ENCODE measurements at places on chromosomes 7 and 10.

- DNase-seq, result no peak
Observed at GRCh38 chr10:11602919-11603523, 8.4 kb downstream of the USP6NL start.

GRCh38 chr10:68348265-68348741 lies 15.6 kb upstream of the PBLD start:
- DNase-seq, result peak; percentile 65

DNA sequence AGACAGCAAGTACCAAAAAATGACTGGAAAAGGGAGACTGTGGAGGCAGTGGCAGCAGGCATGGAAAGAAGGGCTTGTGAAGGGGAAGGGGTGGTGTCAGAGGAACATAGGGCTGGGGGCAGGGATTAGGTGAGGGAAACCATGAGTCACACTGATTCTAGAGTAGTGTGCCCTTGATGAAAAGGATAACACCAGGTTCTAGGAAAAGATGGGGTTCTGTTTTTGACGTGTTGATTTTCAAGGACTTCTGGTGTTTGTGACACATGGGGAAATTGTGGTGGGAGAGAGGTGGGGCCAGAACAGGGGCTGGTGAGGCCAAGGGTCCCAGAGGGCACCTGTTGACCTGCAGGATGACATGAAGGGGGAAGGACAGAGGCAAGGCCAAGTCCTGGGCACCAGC lies 57.1 kb downstream of the FIGNL1 start:
- peak; percentile 50 for DNase-seq

DNA sequence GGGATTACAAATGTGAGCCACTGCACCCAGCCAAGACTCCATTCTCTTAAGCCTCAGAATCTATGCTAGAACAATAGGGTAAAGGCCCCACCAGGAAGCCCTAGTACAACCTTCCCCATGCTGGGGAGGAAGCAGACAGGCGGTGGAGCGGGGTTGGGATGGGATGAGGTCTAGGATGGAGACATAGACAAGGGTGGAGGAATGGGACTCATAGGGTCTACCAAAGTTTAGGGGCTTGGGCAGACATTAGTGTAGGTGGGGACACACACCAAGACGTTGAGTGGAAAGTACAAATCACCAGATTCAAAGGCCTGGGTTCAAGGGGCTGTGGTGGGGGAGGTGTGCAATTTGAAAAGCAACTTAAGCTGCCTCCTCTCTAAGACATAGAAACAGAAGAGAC lies 19.3 kb downstream of the PRSS2 start:
- peak; percentile 42 for DNase-seq

GRCh38 chr10:129711291-129711690 lies 244.2 kb downstream of the MGMT start:
- DNase-seq, result no peak

GRCh38 chr7:128404886-128405470 lies 4.8 kb downstream of the IMPDH1 start:
- DNase-seq, result no peak

- no peak for DNase-seq
Observed at GRCh38 chr10:14362104-14362503, 31.4 kb upstream of the FRMD4A start.

DNA sequence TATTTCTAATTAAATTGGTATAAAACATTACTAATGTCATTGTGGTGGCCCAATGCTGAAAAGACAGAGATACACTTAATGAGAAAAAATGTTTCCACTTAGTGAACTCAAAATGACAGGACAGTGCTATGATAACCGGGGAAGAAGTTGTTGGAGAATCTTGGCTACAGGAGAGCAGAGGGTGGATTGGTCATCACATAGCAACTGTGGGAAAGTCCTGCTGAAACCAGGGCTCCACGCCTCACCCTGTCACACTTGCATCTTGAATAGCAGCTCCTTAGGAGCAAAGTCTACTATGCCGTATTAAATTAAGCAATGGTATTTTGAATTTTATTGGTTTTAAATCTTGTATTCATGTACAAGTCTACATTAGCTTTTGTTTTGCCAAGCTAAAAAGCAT lies 225.5 kb downstream of the KLF6 start:
- DNase-seq, result no peak

DNA sequence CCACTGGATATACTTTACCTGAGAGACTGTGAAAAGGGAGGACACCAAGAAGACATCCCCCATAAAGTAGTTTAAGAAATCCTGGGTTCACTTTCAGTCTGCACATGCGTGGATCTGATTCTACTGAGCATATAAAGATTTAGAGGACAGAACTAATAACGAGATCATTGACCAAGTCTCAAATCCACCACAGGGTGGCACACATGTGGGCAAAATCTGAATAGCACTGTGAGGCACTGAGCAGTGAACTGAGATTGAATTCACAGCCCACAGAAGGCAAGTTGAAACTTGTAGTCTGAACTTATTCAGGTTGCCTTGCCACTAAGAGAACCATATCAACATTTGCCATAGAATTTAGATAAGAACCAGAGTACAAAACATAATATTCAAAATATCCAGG lies 818.6 kb downstream of the GRID1 start:
- DNase-seq, result peak; percentile 21

DNA sequence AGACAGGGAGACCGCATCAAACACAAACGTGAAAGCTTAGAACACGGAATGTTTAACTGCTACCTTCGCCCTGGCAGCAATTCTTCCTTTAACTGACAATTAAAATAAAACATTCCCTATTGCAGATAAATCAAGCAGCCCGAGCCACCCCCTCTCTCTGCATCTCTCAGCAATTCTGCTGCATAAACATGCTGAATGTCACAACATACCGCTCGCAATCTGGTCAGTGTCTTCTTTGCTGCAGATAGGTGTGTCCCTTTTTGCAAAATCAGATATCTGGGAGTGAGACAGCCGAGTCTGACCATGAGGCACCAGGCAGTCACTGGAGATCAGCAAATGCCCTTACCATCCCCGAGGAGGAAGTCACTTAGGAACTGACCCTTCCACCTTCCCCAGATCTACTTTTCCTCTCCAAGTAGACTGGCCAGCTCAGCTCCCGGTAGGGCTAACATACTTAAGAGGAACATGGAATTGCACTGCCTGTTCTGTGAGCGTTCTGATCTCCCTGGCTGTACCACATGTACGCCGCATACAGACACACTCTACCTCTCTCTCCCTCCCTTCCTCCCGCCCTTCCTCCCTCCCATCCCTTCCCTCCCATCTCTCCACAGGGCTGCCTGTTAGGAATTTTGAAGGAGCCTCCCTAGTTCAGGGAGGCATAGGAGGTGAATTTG lies at the start of gene FRMD4A:
Gene FRMD4A (minus strand): TSS at position 537 of the 674 bp plus-strand sequence.
- no peak for DNase-seq
